ENCODE measurements at places on chromosomes 3 and 15.

GRCh38 chr15:58398071-58398470 lies 33.7 kb upstream of the LIPC start:
- no peak for DNase-seq

DNA sequence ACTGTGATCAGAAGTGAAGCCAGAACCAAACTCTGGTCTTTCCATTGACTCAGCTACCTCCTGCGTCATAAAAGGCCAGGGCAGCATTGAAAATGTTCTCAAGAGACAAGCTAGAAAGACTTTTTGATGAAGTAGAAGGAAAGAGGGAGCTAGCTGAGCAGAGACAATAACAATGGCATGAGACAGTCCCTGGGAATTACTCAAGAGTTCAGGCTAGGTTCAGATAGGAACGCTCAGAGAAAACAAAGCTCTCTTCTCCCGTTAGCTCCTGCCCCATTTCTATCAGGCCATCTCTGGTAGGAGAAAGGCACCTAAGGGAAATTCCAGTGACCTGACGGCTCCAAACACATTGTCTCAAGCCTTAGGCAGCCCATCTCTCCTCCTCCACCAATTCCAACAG lies 7.0 kb upstream of the OXTR start:
- DNase-seq = no peak

DNA sequence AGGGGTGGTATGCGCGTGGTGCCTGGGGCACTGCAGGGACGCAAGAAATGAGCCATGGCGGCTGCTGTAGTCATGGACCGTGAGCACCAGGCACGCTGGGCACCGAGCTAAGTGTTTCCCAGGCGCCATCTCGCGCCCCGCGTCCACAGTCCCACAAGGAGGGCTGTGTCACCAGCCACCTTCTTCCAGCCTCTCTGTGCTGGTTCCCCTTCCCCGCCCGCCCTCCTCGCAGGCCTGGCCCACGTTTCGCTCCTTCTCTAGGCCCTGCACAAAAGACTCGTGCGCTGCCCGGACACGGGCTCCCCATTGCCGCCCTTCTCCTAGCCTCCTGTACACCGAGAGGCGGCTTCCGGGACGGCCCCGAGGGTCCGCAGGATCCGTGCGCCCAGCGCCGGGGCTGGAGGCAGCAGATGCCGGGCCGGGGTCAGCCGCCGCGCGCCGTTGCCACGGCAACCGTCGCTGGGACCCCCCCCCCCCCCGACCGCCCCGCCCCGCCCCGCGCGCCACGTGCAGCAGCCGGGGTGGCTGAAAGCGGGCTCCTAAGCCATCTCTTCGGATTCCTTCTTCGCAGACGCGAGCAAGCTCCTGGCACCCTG lies 113.4 kb downstream of the SRGAP3 start:
- no peak for DNase-seq

- no peak for DNase-seq
Observed at GRCh38 chr15:70235347-70235746, 137.6 kb upstream of the TLE3 start.

DNA sequence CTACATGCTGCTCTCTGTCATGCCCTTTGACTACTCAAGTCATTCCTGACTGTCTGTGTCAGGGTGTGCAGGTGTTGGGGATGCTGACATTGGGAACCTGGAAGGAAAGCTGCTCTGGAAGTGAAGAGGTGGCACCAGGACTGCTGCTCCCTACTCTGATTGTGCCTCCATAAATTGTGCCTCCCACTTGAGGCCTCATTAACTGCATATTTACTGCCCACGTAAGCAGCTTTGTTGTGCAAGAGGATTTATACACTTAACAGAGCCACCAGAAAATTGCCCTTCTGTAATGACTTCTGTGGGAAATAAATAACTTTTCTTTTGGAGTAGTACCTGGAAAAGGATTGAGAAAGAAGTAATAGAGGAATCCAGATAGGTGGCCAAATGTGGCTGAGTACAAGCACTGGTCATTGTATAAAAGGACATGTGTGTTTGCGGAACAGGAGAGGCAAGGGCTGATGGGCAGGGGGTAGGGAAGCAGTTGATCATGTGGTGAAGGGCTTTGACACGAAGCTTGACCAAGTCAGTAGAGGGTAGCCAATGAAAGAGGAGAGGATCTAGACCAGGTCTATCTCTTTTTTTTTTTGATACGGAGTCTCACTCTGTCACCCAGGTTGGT lies 24.8 kb downstream of the IL20RB start:
- no peak for DNase-seq

GRCh38 chr3:185151101-185151963 lies 1.5 kb downstream of the C3orf70 start:
- DNase-seq = no peak

DNA sequence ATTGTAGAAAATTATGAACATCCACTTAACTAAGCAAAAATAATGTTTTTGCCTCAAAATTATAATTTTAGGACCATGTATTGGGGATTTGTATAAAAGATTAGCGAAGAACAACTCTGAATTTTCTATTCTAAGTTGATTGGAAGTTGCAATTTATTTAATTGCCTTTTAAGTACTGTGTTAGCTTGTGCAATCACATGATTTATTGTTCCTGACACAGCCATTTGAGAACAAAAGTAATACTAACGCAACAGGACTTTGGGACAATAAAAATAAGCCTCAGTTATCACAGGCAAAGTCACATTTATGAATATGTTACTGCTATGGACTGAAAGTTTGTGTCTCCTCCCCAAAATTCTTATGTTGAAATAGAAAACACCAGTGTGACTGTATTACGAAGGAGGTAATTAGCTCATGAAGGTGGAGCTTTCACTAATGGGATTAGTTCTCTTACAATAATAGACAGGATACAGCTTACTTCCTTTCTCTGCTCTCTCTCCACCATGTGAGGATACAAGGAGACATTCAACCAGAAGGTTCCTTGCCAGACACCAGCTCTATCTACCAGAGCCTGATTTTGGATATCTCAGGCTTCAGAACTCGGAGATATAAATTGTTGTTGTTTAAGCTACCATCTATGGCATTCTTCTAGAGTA lies 745.9 kb downstream of the ZBBX start:
- no peak for DNase-seq

DNA sequence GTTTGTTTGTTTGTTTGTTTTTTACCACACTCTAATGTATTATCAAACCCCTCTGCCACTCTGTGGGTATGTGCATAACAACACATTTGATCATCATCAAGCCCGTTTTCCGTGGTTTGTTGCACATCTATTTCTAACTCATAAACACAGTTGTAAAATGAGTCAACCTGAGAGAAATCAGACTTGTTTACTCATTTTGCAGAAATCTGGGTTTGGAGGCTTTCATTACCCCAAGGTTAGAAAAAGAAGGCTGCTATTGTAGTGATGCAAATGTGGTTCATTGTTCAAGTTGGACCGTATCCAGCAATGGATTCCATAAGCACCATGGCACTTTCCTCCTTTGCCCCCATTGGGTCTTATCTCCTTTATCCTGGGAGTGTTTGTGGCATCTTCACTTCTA lies 353.2 kb upstream of the SOX2 start:
- DNase-seq = no peak

DNA sequence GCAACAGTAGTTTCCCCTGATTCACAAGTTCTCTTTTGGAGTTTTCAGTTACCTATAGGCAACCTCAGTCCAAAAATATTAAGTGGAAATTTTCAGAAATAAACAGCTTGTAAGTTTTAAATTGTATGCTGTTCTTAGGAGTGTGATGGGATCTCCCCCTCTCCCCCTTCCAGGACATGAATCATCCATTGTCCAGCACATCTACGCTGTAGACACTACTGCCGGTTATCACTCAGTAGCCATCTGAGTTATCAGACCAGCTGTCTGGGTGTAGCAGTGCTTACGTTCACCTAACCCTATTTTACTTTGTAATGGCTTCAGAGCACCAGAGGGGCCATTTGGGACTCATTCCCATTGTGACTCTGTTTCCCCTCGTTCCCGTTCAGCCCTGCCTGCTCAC lies 96.7 kb upstream of the PLXNA1 start:
- DNase-seq = no peak

DNA sequence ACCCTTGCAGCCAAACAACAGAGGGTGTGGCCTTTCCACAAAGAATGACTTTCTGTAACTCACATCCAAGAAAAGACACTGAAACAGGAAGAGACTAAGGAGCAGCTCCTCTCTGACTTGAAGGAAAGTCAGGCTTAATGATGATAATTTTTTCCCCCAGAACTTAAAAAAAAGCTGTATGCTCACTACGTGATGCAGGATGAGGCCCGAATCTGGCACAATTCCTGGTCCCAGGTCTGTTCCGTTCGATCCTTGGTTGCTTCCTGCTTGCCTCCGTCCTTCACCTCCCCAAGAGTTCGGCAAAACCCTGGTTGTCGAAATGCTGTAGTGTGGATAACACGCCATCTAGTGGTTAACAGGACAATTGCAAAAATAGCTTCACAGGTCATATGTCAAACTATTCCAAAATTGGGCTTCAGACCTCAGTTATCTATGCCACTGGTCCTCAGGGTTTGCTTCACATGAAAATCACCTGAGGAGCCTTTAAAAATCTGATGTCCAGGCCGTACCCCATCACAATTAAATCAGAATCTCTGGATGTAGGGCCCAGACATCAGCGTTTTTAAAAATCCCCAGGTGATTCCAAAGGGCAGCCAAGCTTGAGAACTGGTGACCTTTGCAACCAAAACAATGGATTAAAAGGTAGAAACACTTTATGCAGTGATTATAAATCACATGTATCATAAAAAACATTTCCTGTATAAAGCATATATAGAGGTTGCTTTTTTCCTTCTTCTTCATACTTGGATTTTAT lies 28.1 kb upstream of the SYNM start:
- no peak for DNase-seq

GRCh38 chr3:67529915-67530314 lies 124.5 kb downstream of the SUCLG2 start:
- no peak for DNase-seq

DNA sequence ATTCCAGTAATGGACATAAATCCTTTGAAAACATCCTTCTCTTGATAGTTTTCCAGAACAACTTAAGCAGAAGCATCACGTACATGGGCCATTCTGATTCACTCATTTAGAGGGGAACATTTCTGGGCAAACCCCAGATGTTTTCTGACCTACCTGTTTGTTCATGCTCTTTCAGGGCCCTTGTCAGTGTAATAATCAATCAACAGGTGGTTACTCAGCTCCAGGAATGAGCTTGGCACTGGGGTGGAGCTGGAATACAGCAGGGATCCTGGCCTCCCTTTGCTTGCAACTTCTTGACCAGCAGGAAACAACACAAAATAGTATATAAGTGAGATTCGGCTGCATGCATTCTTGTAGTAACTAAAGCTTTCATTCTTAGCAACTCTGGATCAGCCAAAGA lies 9.2 kb upstream of the UBE2E1 start:
- DNase-seq = no peak

DNA sequence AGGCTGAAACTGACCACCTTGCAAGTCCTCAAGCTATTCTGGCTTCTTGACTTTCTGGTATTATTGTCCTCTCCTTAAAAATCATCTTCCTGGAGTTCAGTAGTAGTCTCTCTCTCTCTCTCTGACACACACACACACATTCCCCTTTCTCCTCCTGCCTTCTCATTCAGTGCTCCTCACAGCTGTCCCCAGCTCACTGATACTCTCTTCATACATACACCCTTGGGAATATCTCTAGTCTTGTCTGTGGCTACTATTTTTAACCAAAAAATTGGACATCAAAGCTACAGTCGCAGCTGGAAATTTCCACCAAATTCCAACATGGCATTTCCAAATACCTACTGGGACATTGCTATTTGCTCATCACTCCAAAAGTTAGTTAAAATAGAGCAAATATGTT lies 178.9 kb downstream of the ECT2 start:
- no peak for DNase-seq

DNA sequence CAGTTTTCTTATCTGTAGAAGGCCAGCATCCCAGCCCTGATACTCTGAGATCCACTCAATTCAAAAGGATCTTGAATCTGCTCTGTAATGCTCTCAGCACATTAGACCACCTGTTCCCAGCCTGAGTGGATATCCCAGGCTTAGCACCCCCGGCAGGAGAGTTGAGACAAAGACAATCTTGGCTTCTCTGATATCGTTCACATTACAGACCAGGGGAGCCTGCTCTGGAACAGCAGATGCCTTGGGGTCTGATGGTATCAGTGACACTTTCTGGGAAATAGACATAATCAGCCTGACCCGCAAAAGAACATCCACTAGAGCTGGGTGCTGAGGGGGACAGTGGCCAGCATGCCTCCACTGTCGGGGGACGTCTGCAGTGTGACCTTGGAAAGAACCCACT lies 70.6 kb downstream of the BDH1 start:
- DNase-seq = no peak

GRCh38 chr15:41691471-41691870 lies 31.3 kb downstream of the MGA start:
- no peak for DNase-seq

GRCh38 chr3:13975686-13976085 lies 95.8 kb upstream of the WNT7A start:
- no peak for DNase-seq

DNA sequence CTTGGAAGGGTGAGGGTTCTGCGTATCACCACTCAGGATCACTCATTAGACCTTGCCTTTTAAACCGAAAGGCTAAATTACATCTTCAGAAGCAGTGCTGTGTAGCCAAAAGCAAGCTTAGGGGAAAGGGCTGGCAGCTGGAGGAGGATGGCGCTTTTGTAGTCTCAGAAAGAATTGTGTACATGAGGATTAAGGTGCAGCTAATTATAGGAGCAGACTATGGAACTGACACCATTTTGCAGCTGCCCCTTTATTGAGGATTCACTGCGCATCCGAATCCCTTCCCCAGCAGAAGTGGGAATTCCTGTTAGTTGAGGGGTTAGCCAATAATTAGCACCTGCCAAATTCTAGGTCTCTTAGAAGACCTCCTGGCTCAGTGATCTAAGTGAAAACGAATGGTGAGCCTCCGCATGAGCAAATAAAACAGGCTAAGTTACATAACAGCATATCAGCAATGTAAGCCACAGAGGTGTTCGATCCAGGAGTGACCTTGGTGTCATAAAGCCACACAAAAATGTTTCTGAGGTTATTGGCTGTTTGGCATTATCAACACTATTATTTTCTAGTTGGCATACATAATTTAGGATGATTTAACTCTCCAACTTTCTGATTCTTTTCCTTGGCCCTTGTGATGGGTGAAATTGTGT lies 42.6 kb upstream of the SEMA6D start:
- no peak for DNase-seq

GRCh38 chr15:97045666-97046421 lies 715.3 kb downstream of the NR2F2 start:
- no peak for DNase-seq

GRCh38 chr3:181999314-181999713 lies 287.6 kb downstream of the SOX2 start:
- no peak for DNase-seq

DNA sequence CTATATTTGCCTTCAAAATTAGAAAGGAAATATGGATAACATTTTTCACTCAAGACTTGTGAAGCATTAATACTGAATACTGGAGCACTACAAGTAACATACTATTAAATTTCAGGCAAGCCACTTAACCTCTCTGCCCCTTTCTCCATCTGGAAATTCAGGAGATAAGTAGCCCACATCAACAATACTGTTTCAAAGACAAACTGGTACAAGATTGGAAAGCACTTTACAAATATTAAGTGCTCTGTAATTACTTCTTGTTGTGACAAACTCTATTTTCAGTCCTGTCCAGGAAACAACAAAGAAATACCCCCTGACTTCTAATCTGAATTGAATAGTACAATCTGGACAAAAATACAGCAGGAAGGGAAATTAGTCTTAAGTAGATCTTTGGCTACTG lies 49.3 kb downstream of the TMEM212 start:
- no peak for DNase-seq

GRCh38 chr15:83153288-83153687 lies 45.8 kb downstream of the TM6SF1 start:
- DNase-seq = no peak

- no peak for DNase-seq
Observed at GRCh38 chr3:22269831-22270230, 518.8 kb upstream of the ZNF385D start.

- DNase-seq = no peak
Observed at GRCh38 chr15:39976291-39977274, 42.7 kb downstream of the EIF2AK4 start.

All from activated CD4-positive, CD25-positive, alpha-beta regulatory T cell (primary cell).